ENCODE measurements at places on chromosomes 6 and 20.

DNA sequence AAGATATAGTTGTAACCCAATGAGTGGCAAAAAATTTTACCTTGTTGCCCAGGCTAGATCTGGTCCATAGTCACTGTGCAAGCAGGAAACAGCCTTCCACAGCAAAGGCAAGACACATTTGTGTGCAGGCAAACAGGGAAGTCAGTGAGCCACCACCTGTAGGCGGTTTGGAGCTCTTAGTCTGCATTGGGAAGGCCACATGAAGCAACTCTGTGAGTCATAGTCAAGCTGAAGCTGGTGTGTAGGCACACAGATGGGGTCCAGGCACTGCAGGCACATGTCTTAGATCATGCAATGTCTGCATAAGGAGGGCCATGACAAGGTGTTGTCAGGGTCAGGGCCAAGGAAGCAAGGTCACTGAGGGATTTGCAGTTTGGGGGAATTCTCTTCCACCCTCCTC lies 543.2 kb upstream of the EPHA7 start:
- DNase-seq, result no peak

DNA sequence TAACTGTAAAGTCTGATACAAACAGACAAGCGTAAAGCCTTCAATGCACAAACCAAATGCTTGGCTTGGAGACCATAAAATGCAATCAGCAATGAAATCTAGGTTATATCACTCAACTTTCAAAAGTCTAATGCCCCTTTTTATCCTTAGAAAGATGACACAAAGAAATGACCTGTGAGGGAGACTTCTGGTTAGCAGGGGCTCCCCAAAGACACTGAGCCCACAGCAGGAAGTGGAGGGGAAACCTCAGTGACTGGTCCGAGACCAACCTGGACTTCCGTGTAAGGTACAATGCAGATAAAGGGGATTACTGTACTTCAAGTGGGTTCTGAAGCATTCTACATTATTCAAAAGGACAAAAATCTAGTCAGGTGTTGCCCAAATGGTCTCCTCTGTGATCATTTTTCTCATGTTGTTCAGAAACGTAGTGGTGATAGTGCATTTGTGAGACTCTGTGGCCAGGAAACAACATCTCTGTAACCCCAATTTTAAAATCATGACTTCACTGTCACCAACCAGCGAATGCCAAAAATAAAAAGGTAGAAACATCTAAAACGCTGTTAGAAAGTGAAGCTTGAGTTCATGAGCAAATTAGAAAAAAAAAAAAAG lies 88.2 kb downstream of the HIVEP2 start:
- no peak for DNase-seq

GRCh38 chr6:83311231-83311630 lies 118.1 kb downstream of the RWDD2A start:
- DNase-seq, result no peak

GRCh38 chr20:37781626-37782025 lies 87.8 kb downstream of the CTNNBL1 start:
- no peak for DNase-seq

GRCh38 chr20:61901392-61902220 lies 164.1 kb downstream of the TAF4 start:
- DNase-seq, result peak; percentile 8

DNA sequence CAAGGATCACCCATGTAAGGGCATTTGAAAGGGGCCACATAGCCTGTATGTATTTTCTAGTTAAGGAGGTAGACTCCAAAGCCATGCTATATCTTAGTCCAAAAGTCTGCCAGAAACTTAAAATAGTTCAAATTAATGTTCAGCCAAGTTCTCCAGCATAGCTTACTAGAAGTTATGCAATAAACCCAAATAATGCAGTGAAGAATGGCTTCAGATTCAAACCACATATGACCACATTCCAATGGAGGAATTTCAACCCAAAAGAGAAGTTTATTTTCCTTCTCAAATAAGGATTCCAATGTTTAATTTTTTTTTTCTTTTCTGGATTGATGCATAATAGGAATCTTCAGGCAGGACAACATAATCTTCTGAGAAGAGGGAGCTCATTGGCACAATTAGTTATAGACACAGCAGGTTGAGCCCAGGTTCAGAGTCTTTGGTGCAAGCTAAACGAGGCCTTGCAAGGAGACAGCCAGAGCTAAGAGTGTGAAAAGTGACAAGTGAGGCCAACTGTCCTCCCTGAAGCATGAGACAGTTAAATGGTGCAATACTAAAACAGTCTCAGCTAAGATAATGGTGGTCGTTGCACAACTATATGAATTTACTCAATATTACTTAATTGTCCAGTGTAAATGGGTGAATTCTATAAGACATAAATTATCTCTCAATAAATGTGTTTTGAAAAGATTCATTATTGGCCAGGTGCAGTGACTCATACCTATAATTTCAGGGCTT lies 598.8 kb upstream of the CDH4 start:
- DNase-seq, result no peak

GRCh38 chr20:37968841-37969401 lies 64.3 kb downstream of the TTI1 start:
- no peak for DNase-seq

- no peak for DNase-seq
Measured at GRCh38 chr20:1414982-1415381, 22.1 kb upstream of the FKBP1A start.

- no peak for DNase-seq
Measured at GRCh38 chr20:62739581-62740285, 31.1 kb downstream of the NTSR1 start.

DNA sequence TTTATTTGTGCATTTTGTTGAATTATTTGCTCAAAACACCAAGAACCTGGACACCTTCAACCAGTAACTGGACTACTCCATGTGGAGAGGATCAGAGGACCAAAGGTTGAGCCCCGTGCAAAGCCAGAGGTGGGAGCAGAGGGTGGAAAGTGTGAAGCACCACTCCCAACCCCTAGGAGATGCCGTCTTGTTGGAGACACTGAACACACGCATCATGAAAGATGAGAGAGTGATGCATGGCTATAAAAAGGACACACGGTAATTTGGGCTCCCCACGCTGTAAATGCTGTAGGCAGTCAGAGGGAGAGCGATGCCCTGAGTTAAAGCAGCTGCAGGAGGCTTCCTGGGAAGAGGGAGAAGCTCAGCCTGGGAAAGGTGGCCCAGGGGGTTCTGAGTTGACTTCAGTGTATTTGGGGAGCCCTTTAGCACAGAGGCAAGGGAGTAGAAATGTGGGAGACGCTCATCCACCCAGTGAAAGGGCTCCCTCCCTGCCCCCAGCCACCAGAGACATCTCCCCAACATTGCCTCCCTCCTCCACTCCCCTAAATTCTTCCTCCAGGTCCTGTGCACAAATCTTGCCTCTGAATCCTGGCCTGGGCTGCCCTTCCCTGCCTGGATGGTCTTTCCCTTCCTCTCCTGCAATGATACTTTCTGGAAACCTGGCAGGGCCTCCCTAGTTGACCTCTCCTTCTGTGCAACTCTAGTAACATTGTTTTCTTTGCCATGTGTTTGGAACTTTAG lies 55.8 kb upstream of the IYD start:
- no peak for DNase-seq

- no peak for DNase-seq
Measured at GRCh38 chr20:19699180-19699971, 58.7 kb upstream of the RIN2 start.

DNA sequence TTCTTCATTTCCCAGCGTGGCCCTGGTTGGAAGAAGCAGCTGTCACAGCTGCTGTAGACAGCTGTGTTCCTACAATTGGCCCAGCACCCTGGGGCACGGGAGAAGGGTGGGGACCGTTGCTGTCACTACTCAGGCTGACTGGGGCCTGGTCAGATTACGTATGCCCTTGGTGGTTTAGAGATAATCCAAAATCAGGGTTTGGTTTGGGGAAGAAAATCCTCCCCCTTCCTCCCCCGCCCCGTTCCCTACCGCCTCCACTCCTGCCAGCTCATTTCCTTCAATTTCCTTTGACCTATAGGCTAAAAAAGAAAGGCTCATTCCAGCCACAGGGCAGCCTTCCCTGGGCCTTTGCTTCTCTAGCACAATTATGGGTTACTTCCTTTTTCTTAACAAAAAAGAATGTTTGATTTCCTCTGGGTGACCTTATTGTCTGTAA lies 292.7 kb downstream of the ESR1 start:
- DNase-seq, result no peak

DNA sequence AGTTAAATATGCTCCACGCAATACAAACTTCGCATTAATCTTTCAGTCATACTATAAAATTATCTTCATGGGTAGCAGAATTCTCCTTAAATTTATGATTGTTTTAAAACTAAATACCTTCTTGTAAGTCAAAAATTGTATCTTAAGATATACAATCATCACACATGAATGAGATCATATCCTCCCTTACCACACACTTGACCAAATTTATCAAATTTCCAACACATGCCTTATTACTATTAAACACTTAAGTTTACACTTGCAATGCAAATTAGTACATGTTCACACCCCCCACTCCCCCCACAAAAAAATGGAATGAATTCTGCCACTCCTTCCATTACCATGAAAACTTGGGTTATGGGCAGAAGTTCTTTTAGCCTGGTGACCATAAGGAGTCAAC lies 13.8 kb downstream of the RANBP9 start:
- DNase-seq, result no peak

- no peak for DNase-seq
Measured at GRCh38 chr20:62728028-62728780, 19.6 kb downstream of the NTSR1 start.

- peak; percentile 75 for DNase-seq
Measured at GRCh38 chr6:3309391-3310050, 50.8 kb downstream of the PSMG4 start.

DNA sequence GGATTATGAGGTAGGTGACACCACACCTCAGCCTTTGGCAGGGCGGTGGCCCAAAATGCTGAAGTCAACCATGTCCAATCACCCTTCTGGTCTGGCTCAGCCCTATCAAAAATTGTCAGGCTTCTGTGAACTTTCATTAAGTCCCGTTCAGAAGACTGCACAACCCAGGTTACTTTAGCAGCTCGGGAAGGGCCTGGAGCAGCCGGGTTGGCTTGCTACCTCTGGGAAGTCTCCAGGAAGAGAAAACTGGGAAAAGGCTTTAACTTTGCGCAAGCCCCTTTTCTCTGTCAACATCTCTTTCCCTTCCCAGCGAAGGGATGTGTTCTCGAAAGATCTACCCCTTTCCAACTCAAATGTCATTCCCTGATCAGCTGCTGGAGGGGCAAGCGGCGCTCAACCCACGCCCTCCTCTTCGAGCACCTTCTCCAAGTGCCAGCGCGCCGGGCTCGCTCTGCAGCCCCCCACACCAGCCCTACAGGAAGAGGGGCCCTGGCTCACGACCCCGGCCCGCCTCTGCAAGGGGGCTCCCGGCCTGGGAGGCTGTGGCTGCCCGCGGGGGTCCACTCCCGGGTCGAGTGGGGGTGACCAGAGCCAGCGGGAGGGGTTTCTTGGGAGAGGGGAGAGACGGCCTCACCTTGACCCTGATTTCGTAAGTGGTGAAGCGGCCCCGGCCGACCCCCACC lies 573 bp downstream of the SNX3 start:
- peak; percentile 0 for DNase-seq

DNA sequence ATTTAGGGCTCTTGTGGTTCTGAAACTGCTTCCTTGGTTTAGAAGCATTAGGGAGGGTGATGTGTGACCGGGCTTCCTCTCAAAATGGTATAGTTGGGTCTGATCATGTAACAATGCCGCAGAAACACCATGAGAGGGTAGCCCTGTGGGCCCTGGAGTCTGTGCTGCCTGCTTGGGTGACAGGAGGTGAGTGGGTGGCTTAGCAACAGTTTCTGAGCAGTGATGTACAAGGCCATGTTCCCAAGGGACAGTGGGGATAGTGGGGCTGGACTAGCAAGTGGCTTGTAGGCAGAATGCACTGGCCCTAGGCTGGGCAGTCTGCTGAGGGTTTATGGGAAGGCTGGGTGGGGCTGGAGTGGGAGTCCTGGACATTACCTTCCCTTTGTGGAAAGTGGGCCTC lies 106.9 kb upstream of the MYL9 start:
- no peak for DNase-seq

All from COR-L47 (cell line).